ENCODE measurements at places on chromosomes 2 and 18. TPM values are rescaled to one million over a fixed set of nuclear protein-coding genes. Genes with fewer than 3 reads are reported as not detected.

- DNase-seq = no peak
Observed at GRCh38 chr18:74935434-74935833, 273.5 kb downstream of the PTGR3 start.

DNA sequence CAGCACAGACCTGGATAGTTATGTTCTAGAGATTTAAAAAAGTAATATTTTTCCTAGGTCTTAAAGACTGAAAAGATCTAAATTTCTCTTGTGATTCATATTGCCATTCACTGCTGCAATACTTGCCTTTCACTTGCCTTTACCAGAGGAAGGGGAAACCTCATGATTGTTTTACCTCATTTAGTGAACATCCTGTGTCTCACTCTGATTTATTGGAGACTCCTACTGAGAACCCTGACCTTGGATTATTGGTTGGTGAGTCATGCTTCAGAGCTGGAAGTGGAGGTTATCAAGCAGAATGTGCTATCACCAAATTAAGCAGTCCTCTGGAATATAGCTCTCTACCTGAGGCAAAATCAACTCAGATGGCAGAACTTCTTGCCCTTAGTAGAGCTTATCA, 500.5 kb downstream of the TSN start:
- DNase-seq = no peak

- DNase-seq = no peak
Observed at GRCh38 chr2:234764372-234764771, 187.4 kb upstream of the SH3BP4 start.

DNA sequence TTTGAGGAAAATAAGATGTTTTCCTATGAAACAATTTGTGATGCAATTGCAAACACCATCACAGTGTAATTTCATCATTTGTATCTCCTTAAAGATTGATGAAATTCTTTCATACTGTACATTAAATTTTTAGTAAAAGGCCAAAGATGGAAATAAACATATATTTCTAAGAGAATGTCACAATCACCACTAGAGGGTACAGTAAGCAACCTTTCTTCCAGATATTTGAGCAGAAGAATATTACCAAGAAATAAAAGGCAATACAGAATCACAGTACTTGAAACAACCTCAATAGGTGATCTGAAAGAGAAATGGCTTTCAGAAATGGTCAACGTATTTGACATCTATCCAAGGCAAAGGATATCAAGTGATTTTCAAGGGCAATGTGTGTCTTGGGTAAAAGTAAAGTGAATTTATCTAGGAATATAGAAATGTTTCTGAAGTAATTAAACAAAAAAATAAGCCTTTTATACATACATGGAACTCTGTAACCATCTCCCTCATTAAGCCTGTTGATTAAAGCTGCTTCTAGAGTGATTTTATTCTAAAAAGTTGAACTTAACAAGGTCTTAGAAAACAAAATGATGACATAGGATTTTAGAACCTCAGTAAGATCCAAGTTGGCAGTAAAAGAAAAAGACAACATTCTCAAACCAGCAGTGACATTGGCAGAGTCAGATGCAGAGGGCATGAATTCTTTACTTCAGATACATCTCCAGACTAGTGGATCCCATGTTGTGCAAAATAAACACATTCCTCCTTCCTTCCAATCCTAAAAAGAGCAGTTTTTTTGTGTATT, 90.3 kb upstream of the SESTD1 start:
- peak; percentile 16 for DNase-seq

- DNase-seq = no peak
Observed at GRCh38 chr18:45835057-45835636, 9.7 kb downstream of the SIGLEC15 start.

- peak; percentile 62 for DNase-seq
Observed at GRCh38 chr2:82650038-82650437, 1809.0 kb downstream of the SUCLG1 start.

GRCh38 chr2:239202343-239202742, 198.5 kb downstream of the HDAC4 start:
- no peak for DNase-seq

- DNase-seq = no peak
Observed at GRCh38 chr18:55763805-55764204, 175.8 kb upstream of the TCF4 start.

GRCh38 chr2:235914756-235915155, 253.4 kb downstream of the GBX2 start:
- no peak for DNase-seq

DNA sequence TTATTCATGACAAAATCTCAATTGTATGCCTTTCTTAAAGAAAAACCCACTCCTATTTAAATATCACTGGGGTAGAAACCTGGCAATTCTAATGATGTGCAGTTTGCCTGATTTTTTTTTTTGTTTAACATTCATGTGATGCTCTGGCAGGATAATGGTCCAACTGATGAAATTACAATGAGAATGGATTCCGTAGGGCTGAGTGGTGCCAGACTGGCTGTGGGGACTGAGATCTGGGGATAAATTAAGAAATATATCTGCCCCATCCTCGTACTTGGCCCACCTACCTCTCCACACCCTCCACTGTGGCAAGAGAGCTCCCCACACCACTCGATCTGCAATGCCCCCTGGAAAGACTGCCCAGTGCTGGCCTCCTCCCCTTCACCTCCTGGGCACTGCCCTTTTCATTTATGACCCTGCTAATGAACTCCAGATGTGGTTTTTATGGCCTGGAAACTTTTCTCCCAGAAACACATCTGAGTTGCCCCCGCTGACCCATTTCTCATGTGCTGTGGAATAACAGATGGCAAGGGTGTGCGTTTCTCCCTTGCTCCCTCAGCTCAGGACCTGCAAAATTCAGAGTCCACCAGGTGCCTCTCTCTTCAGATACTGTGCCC, 33.0 kb upstream of the RPL37A start:
- DNase-seq = no peak

GRCh38 chr2:186827862-186828492, 21.0 kb downstream of the ZSWIM2 start:
- no peak for DNase-seq

- DNase-seq = no peak
Observed at GRCh38 chr18:4831791-4832375, 365.2 kb downstream of the AKAIN1 start.

DNA sequence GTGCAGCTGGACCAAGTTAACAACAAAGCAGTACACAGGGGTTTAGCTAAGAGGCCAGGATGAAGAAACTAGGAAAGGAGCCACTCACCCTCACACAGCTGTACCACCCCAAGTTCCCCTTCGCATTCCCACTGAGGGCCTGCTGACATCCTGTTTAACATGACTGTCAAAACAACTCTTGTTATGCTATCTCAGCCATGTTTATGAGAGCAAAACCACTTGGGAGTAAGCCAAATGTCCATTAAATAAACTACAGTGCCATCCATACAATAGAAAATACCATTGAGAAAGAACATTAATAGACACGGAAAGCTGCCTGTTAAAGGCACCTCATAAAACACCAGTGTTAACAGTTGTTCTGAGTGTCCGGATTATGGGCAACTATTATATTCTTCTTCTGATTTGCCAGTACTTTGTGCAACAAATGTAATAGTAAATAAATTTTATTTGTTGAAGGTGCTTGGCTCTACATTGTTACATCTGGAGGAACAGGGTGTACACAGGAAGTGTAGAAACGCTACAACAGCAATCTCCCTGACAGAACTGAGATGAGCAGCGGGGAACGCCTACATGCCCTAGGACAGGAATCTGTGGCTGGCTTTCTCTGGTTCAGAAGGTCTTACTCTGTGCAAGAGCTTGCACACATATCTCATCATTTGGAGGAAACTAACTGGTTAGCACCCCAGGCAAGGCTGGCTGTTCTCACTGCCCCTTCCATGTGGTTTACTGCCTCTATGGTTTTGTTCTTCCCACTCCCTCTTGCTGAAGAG, 85.6 kb downstream of the EHD3 start:
- peak; percentile 60 for DNase-seq

GRCh38 chr18:66694852-66695251, 91.0 kb upstream of the CDH19 start:
- DNase-seq = no peak

DNA sequence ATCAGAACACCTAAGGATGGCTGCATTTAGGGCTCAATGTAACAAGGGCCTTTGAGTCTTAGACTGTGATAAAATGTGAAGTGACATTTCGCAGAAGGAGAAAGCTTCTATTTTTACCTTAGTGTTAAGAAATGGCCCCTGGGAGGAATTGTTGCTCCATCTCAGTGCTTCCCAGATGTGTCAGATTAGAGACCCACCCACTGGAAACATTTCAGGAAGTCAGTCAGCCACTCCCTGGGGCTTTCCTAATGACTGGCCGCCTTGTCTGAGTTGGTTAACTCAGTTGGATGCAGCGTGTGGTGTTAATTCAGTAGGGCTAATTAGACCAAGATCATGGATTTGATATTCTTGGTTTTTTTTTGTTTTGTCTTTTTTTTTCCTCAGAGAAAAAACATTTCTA, 355.9 kb downstream of the PIK3C3 start:
- DNase-seq = no peak

- DNase-seq = no peak
Observed at GRCh38 chr2:138818556-138818955, 38.4 kb upstream of the NXPH2 start.

- DNase-seq = peak; percentile 27
Observed at GRCh38 chr2:151808258-151809072, 19.8 kb downstream of the ARL5A start.

DNA sequence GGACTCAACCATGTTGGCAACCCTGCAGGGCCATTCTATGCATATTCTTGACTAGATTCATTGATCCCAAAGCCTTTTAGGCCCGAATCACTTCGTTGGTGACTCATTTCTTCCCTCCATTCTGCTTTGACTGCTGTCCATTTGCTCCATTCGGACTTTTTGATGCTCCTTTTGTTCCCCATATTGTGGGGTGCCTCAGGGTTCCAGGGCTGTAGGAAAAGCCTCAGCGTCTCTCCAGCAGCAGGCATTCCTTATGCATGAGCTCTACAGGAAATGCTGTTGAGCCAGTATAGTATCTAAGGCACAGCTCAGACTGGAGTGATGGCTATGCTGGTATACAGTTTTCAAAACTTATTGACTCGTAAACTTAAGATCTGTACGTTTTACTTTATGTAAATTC, 292.6 kb downstream of the PRKCE start:
- peak; percentile 31 for DNase-seq

DNA sequence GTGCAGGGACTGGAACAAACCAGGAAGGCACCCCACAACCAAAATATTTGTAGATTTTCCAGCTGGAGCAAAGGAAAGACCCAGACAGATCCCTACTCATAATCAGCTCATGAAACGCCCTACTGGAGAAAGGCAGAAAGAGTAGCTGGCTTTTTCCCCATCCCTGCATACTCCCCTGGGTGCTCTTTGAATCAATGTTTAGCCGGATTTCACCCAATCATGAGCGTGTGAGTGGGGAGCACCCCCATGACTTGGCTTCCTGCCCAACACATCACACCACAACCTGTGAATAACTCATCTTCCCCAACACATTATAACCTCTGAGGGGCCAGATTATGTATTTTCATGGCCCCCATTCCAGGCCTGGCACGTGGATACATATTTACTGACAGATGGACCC, 35.1 kb upstream of the SLC14A1 start:
- no peak for DNase-seq

- peak; percentile 30 for DNase-seq
Observed at GRCh38 chr2:88481691-88482336, 29.3 kb upstream of the FOXI3 start.

DNA sequence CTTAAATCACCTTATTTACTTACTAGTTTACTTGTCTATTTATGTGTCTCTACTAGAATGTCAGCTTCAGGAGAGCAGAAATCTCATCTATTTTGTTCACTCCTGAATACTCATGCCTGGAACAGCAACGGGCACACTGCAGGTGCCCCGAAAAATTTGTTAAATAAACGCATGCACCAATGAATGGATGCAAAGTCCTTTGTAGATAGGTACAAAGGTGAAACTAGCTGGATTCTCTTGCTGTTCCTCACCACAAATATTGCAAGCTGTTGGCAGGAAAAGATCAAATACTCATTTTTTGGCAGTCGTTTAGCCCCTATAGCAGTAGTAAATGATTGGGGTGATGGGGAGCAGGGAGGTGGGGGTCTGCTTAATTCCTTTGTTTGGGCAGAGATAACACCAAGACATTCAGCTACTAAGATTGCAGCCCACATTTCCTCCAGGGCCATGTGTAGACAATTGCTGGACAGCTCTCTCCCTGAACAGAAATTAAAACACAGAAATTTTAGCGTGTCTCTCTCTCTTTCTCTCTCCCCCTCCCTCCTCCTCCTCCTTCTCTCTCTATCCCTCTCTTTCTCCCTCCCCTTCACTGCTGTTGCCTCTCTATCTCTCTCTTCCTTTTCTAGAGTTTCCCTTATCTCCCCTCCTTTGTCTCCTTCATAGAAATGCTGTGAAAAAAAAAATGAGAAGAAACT, 5.4 kb downstream of the MARCHF4 start:
- DNase-seq = no peak

- no peak for DNase-seq
Observed at GRCh38 chr2:127414638-127415592, 3.3 kb upstream of the PROC start.

DNA sequence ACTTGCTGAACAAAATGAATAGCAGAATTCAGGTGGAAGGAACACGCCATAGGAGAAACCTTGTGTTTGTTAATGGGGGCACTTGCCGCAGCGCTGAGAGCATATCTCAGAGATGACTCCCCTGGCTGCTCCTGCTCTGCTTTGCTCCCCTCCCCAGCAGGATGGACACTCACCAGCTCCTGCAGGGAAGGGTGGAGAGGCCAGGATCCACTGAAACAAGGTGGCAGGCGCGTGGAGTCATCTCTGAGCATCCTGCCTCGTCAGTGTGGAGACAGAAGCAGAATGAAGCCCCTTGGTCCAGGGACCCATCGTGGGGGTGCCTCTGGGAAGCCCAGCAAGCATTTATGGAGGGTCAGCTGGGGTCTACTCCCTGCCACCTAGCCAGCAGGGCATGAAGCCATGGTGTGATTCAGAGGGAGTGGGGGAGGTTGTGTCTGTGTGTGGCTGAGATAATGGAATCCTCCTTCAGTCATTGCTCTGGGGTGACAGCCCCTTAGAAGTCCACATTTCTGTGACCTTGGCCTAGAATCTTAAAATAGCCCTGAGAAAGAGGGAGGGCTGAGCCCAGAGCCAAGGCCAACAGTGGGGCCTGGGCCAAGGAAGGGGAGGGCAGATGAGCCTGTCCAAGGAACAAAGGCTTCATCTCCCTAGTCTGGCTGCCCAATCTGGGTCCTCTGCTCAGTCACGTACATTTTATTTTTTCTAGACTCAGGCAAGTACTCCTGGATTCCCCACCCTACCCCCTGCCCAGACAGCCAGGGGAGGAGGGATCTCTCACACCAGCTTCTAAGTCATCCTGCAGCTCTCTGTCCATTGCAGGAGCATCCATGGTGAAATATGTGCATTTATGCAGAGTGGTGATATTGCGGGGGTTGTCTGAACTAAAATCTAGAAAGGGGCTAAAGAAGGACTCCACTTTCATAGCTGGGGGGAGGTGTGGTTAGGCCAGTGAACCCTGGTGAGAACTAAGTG, 215.4 kb downstream of the ZBTB7C start:
- DNase-seq = no peak

GRCh38 chr2:201267278-201268030, 7.1 kb downstream of the CASP8 start:
- DNase-seq = no peak

PSME4 gene
- 33.5 TPM for total RNA-seq

ARHGAP25 gene
- total RNA-seq = 0.13 TPM

ZNF892 gene
- total RNA-seq = 4.6 TPM

REL gene
- 3.2 TPM for total RNA-seq

CHRNA1 gene
- total RNA-seq = 541 TPM

RAB6C gene
- total RNA-seq = not detected

CMPK2 gene
- not detected for total RNA-seq

SALL3 gene
- not detected for total RNA-seq

GCG gene
- 0.17 TPM for total RNA-seq

OTOF gene
- total RNA-seq = 0.06 TPM

CD28 gene
- 0.52 TPM for total RNA-seq

CNDP1 gene
- not detected for total RNA-seq

C2orf66 gene
- 0.32 TPM for total RNA-seq

CCL20 gene
- 2.3 TPM for total RNA-seq

TUBA3E gene
- not detected for total RNA-seq

Measured in LHCN-M2 (cell line).